WTC11 (cell line): ENCODE measurements at places on chromosomes 3 and 15.

GRCh38 chr3:59326246-59327024 is 276.6 kb upstream of the CFAP20DC start:
- peak; percentile 51 for DNase-seq

- DNase-seq: peak; percentile 99
Measured at GRCh38 chr3:120094776-120095225, 554 bp upstream of the GSK3B start.

GRCh38 chr3:140188285-140188684 is 253.3 kb downstream of the CLSTN2 start:
- DNase-seq: no peak

- no peak for DNase-seq
Measured at GRCh38 chr3:43286841-43287499, 630 bp downstream of the SNRK start.

- no peak for DNase-seq
Measured at GRCh38 chr3:115245899-115246298, 98.8 kb upstream of the ZBTB20 start.
